ENCODE measurements at places on chromosomes 5 and 9.

- DNase-seq = peak; percentile 79
These were observed 25.2 kb downstream of the GFI1B start for GRCh38 chr9:133003671-133004090.

DNA sequence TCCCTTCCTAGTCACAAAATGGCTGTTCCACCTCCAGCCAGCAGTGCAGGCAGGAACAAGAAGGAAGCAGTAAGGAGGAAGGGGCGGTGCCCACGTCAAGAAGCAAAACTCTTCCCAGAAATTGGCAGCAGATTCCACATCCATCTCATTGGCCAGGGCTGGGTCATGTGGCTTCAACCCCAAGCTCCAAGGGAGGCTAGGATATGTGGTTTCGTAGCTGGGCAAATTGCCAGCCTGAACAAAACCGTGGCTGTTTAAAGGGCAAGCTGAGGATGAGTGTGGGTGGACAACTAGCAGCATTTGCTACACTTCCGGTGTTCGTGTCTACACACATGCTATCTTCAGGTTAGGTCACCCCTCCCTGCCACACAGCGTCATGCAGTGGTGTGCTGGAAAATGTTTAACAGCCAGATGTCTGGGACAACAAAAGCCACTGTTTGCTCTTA lies 92.1 kb upstream of the MAP1B start:
- DNase-seq = no peak

- peak; percentile 46 for DNase-seq
These were observed 74.3 kb upstream of the DAB2IP start for GRCh38 chr9:121577166-121577565.

- no peak for DNase-seq
These were observed 3.8 kb downstream of the RGMB start for GRCh38 chr5:98777295-98777694.

- DNase-seq = peak; percentile 81
These were observed 82.7 kb downstream of the HSD17B3 start for GRCh38 chr9:96219026-96219899.

DNA sequence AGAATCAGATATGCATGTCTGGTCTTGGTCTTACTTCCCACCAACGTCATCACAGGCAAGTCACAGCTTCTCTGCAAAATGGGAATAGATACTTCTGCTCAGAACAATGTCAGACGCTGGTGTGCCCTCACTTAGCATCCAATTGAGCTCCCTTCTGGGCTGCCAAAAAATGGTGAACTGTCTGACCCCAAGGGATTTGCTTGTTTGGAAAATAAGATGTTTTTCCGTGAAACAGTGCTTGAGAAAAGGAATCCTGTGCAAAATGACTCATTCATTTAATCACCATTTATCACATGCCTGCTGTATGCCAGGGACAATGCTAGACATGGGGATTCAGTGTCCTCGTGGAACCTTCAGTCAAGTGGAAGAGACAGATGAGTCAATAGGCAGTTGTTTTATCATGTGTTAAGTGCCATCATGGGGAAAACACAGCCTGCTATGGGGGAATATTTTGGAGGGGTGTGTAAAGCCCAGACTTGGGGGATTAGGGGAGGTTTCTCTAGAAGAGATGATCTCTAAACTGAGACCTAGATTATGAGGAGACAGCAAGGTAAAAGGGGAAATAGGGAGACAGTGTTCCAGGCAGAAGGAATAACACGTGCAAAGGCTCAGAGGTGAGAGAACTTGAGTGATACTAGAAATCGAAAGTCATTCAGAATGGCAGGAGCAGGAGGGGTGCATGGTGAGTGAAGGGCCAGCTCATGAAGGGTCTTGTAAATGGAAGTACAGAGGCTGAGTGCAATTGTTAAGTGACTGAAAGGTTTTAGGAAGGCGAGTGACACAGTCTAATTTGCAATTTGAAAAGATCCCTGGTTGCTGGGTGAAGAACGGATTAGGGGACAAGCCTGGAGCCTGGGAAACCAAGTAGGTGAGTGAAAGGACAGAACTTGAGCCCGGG lies 3.9 kb downstream of the NIPAL4 start:
- DNase-seq = peak; percentile 32

DNA sequence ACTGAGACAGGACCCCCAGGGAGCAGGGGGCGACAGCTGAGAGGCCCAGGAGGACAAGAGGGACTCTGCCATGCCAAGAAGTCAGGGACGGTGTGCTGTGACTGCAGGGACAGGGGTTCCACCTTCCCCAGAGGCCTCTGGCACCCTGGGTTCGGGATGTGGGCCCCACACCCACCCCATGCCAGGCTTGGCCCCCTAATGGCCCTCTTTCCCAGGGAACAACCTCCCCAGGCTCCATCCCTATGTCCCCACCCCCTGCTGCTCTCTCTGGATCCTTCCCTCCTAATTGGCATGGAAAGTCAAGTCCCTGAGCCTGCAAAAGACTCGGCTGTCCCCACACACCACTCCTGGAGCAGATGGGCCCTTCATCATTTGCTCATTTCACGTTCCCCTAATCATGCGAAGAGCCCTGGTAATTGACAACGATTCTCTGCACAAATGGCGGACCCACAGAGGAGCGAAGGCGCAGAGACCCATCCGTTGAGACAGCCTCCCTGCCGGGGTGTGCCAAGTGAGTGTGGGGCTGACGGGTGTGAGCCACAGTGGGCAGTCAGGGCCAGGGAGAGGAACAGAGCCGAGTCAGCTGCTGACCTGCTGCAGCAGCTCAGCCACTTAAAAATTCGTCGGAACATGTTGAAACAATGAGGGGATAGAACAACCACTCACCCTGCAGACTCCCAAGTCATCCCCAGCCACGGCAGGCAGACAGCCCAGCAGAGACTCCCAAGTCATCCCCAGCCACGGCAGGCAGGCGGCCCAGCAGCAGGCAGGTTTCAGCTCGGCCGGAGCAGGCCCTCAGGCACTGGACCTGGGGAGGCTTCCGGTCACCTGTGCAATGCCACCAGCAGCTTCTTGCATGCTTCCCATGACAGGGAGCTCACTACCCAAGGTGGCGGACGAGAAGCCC lies 109.0 kb downstream of the VAV2 start:
- DNase-seq = no peak

- no peak for DNase-seq
These were observed 9.4 kb upstream of the C5orf58 start for GRCh38 chr5:170223360-170223759.

DNA sequence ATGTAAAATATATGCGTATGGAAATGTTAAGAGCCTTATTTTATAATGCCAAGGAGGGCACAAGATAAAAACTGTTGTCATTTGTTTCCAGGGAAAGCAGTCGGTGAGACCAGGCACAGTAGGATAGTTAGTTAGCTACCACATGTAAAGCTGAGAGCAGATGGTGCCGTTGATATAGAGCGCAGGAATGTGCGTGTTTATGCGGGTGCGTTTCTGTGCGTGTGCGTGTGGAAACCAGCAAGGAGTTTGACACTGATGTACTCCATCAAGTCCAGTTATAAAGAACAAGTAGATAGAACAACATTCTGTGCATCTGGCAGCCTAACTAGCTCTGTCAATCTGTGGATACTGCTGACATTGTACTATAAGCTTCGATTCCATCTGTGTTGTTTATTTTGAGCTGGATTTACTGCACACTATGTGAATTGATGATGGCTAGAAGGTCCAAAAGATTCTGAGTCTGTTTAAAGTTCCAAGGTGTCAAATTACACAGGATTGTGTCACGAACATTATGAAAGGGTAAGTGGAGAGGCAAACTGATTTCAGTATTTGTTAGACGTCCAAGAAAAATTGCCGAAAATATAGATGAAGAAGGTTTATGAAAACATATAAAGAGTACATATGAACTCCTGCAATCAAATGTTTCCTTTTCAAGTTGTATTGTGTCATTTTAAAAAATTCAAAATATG lies 494.9 kb upstream of the MEF2C start:
- DNase-seq = no peak

DNA sequence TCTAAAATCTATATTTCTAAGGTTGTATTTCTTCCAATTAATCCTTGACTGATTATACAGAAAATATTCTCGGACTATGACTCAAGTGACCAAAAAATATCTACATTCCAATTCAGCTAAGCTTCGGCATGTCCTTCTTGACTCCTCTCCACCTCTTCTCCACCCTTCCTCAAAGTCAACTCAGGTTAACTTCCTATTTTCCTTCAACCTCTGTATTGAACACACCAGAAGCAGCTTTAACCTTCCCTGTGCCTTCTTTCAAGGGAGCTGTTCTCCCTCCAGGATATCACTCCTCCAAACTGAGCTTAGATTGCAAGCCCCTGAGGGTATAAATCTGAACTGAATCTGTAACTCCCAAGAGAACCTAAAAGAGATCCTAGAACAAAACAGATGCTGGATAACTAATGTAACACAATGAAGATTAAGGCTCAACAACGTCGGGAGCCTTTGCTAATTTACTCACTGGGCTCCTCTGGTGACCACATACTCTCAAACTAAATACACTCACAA lies 1.1 kb downstream of the SLCO4C1 start:
- no peak for DNase-seq

GRCh38 chr5:44536650-44537260 lies 147.5 kb upstream of the FGF10 start:
- peak; percentile 72 for DNase-seq

DNA sequence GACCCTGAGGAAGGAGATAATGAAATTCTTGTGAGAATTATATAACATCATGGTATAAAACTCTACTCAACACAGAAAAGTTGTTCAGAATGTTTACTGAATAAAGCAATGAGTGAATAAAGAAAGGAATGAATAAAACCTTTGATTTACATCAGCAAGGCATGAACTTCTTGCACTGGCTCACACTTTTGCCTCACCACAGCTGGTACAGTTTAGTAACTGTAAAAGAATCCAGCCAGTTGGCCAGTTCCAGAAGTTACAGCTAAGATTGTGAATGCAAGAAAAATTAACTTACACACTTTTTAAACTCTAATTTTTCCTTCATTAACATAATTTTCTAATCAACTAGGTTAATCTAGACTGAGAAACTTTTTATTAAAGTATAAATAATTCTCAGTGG lies 490.9 kb downstream of the NFIB start:
- DNase-seq = no peak

DNA sequence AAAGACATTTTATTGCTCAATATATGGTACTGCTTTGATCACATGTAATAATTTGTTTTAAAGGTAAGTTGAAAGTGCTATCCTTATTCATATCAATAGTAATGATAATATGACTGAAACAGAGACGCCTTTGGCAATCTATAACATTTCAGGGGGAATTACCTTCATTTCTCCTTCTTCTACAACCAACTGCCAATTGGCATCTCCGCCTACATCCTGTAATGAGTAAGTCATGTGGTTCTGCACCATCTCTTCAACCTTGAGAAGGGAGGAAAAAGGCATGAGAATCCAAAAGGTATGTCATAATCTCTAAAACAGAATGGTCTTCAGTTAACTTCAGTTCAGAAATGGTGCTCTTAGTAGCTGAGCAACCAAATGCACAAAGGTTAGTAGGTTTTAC lies 52.4 kb downstream of the HMGCR start:
- DNase-seq = no peak

DNA sequence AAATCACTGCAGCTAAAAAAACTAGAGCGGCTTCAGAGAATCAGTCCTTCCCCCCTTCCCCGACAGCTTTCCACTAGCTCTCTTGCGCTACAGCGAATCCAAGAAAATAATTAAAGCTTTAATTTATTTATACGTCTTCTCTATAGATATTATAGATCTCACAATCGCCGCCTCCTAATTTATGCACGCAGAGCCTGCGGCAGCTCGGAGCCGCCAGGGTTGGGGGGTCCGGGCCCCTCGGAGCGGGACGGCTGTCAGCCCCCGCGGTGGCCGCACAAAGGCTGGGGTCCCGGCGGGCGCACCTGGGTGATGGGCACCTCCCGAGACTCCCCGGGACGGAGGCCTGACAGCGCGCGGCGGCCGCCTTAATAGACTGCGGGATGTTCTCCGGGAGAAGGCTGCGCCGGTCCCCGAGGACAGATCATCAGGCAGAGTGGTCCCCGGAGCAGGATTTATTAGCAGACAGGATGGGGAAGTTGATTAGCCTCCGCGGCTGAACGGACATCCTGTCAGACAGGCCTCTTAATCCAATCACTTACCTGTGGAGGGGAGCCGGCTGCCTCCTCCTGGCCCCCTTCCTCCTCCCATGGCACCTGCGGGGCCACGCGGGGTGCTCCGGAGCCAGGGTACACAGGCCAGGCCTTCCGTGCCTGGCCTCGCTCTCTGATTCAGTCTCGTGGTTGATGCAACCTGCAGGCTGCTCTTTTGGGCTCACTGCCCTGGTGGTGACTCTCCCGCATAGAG lies 166.8 kb downstream of the MELK start:
- DNase-seq = no peak

DNA sequence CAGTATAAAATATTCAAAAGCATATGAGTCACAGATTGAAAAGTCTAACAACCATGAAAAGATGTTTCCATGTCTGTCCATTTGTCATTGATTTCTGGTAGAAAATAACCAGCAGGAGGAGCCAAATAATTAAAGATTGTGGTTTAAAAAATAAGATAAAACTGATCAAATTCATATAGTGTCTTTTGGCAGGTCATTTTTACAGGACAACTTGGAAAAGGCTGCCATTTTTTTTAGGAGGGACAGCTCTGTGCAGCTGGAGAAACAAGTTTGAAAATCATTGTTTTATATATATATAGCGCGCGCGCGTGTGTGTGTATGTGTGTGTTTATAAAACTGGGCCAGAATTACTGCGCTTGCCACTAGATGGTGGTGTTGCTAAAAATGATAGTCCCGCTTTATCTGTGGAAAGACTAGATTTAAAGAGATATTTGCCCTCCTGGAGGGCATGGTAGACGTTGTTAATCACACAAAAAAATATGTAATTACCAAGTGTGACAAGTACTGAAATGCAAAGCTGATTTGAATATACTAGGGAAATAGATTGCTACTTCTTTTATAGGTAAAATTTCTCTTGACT lies 1.3 kb upstream of the TRMO start:
- DNase-seq = peak; percentile 82

- DNase-seq = peak; percentile 79
These were observed 203.7 kb upstream of the TAS2R1 start for GRCh38 chr5:9833871-9834270.

GRCh38 chr5:57828221-57828620 lies 345.6 kb upstream of the ACTBL2 start:
- no peak for DNase-seq

GRCh38 chr5:109318455-109319108 lies 91.2 kb downstream of the PJA2 start:
- DNase-seq = no peak

GRCh38 chr5:5165541-5166002 lies 25.4 kb downstream of the ADAMTS16 start:
- no peak for DNase-seq

DNA sequence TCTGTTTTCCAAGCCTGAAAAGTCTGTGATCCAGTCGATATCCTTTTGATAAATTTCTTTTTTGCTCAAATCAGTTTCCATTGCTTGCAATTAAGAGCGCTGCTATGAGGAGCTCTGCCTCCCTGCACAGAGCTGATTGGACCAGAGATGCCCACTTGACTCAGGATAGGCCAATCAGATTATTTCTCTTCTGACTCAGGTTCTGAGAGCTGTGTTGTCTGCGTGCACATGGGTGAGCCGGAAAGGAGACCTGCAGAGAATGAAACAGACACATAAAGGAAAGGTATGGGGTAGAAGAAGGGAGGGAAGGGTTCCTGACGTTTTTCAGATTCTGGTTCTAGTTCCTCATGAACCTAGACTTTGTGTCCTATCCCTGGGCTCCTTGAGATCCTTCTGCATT lies 15.8 kb upstream of the FABP6 start:
- no peak for DNase-seq

All from endodermal cell (in vitro differentiated cells).